CMK (cell line): ENCODE measurements at places on chromosomes 5 and 9.

DNA sequence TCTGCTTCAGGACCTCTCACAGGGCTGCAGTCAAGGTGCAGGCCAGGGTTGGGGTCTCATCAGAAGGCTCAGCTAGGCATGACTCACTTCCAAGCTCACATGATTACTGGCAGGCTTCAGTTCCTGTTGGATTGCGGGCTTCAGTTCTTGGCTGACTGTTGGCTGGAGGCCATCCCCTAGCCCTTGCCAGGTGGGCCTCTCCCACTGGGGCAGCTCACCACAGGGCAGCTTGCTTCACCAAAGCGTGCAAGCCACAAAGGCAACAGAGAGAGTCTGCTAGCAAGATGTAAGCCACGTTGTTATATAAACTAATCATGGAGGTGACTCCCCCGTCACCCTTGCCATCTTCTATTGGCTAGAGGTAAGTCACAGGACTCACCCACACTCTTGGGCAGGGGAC lies 14.4 kb downstream of the CPLX2 start:
- no peak for DNase-seq

- DNase-seq: peak; percentile 9
Measured at GRCh38 chr9:126009047-126009446, 261.9 kb downstream of the PBX3 start.

DNA sequence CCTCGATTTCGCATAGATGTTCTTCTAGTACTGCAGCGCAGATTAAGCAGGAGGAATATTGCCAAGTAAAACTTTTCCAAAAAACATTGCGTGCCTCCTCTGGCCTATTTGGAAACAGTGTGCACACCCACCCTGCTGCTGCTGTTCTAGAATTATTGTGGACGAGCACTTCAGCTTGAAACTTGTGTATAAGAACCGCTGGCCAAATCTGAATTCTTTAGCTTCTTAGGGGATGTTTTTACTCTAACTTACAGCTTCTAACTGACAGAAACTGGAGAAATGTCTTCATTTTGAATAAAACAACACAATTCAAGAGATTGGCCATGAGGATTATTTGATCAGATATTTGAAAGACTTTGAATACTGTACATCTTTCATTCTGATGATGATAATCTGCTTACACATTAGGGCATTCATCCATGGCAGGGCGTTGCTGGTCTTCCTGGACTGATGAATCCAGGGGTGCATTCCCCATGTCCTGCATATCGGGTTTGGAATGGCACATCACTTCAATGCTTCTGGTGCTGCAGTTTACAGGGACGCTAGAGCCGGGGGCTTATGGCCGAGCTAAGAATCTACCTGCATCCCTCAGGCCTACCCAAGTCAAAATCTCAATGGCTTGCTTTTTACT lies 6.5 kb downstream of the ADAMTS16 start:
- no peak for DNase-seq

GRCh38 chr5:158606233-158606632 lies 493.5 kb downstream of the EBF1 start:
- DNase-seq: no peak

DNA sequence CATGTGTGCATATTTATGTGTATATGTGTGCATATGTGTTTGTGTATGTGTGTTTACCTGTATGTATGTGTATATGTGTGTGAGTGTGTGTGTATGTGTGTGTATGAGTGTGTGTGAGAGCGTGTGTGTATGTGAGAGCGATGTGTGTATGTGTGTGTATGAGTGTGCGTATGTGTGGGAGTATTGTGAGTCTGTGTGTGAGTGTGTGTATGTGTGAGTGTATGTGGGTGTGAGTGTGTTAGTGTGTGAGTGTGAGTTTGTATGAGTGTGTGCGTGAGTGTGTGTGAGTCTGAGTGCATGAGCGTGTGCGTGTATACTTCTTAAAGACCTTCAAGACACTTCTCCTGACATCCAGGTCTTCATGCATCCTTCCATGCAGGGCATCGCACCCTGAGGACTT lies 49.6 kb downstream of the CFAP77 start:
- DNase-seq: no peak

GRCh38 chr9:136508729-136509500 lies 26.1 kb upstream of the SEC16A start:
- no peak for DNase-seq

- no peak for DNase-seq
Measured at GRCh38 chr9:35075358-35075757, 2.9 kb upstream of the VCP start.

DNA sequence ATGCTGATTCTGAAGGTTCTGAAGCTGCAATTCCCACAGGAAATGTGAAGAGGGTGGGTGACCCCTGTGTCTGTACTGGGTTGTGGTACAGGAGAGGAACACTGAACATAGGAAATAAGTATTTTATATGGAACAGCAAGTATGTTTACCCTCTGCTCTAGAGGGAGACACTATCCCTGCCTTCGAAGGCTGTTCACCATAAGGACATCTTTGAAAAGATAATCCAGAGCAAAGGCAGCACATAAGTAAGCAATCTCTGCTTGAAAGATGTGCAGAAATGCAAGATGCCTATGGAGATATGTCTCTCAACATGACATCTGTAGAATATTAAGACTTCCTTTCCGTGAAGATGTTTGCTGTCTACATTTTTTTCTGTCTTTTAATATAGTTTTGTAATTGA lies 184.4 kb upstream of the EFNA5 start:
- no peak for DNase-seq
